Activated CD8-positive, alpha-beta memory T cell treated with anti-CD3 and anti-CD28 coated beads for 4 hours (primary cell): ENCODE measurements at places on chromosomes 4 and X.

GRCh38 chr4:45100956-45101818 is 374.8 kb upstream of the GNPDA2 start:
- DNase-seq = no peak

DNA sequence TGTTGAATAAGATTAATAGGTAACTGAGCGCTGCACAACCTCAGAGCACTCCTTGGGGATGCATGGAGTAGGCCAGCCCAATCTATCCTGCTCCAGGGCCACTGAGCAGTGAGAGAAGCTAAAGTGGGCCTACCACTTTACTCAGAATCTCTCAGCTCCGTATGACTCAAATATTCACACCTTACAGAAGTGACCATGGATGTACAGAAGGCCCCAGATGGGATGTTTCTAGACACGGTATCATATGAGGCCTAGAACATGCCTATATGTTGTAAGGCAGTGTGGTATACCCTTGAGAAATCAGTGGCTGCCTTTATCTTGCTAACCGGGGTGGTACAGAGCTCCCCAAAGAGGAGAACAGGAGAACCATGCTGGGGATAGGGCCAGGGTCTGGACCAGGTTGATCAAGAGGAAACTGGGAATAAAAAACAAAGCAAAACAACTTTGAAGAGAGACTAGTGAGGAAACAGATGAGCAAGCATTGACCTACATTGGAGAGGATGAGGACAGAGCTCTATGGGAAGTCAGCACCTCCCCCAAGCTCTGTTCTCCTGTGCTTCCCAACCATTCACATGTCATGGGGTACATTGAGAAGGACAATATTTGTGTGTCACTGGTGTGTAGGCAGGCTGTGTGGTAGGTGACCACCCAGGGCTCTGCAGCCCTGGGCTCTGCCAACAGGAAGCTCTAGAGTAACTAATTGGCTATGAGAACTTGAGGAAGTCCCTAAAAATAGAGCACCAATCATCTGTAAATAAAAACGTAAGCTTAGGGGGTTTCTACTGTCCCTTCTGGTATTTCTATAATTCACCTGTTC is 31.4 kb downstream of the HOPX start:
- DNase-seq = no peak

DNA sequence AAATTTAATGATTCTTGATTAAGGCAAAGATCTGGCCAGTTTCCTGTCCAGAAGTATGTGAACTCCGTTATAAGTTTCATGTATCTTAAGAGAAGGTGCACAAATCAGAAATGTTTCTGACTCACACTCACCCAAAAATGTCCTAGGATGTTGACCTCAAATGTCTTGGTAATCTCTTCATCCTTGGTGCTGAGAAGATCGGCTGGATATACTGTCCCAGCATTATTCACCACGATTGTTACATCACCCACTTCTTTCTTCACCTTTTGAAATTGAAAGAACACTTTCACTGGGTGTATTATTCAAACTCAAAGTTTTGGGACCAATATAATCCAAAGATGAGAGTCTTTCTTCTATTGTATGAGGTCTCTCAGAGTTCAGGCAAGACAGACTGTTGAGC is 5.7 kb downstream of the HSD17B13 start:
- no peak for DNase-seq

DNA sequence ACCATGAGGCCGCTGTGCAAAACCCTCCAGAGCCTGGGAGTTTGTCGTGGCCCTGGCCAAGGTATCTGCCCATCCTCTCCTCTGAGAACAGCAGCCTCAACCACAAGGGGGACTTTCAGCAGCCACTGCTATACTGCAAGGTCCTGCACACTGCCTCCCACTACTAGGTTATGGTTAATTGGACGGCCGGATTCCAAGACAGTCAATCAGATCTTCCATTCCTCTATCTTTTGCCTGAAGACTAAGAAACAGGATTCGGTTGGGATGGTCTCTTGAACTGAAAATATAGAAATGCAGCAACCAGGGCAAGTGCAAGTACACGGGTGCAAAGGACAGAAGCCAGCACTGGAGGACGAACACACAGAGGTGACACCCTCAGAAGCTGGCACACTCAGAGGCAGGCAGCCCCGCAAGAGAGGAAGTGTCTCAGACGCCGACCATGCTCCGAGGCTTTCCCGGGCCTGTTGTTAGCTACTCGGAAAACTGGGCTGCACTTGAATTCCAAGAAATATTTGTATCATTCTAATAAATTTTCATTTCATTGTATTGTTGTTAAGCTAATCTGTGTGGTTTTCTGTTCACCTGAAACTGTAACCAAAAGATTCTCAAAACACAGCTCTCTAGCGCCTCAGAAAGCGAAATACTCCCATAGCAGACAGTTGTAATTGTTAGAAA is 63.3 kb downstream of the AFAP1 start:
- DNase-seq = peak; percentile 27

DNA sequence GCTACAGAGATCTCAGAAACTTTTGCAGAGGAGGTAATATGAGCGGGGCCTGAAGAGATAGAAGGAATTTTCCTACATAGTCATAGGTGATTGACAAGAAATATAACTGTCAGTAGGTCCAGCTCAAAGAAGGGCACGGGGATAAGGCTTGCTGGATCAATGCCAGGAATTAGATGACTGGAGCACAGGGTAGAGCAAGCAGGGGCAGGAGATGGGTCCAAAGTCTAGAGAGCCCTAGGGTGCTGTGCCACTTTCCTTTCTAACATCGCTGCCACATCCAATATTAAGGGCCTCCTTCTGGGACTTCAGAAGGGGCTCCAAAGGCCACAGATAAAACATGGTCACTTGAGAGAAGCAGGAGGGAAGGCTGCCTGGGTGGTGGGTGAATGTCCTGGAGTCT is 402.2 kb downstream of the MID1IP1 start:
- DNase-seq = no peak

GRCh38 chr4:117421706-117422105 is 336.3 kb upstream of the TRAM1L1 start:
- no peak for DNase-seq

DNA sequence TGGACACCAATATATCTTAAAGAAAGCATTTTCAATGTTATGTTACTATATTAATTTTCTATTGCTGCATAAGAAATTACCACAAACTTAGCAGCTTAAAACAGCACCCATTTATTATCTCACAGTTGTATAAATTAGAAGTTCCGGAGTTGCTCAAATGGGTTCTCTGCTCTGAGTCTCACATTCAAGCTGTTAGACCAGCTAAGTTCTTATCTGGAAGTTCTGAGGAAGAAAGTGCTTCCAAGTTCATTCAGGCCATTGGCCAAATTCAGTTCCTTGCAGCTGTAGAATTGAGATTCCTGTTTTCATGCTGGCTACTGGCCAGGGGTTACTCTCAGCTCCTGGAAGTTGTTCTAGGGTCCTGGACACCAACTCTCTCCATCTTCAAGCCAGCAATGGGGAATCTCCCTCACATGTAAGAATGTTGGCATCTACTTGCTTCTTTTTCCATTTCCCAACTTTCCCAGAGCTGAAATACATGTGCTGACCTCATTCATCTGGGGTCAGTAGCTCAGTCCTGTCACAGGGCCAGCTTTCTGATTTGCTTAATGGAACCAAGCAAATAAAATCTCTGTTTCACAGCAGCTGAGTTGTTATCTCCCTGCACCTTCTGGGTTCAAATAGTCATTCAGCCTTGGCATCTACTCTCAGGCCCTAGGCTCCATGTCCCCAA is 99.6 kb upstream of the INTU start:
- DNase-seq = no peak

GRCh38 chr4:69032847-69033638 is 63.2 kb upstream of the UGT2B7 start:
- DNase-seq = no peak

DNA sequence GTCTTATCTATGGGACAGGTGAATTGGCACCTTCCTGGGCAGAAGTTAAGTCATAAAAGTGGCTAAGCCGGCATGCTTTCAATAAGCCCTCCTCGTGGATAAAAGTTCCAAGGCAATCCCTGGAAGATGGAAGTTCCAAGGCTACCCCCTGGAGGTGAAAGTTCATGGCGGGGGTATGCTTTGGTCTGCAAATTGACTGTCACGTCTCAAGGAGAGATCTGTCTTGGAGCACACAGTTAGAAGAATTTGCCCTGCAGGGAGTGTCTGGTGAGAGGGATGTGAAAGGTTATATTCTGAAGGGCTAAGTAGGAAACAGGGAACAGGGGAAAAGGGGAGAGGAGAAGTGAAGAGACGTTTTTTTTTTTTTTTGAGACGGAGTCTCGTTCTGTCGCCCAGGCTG is 26.2 kb upstream of the GPR173 start:
- no peak for DNase-seq

DNA sequence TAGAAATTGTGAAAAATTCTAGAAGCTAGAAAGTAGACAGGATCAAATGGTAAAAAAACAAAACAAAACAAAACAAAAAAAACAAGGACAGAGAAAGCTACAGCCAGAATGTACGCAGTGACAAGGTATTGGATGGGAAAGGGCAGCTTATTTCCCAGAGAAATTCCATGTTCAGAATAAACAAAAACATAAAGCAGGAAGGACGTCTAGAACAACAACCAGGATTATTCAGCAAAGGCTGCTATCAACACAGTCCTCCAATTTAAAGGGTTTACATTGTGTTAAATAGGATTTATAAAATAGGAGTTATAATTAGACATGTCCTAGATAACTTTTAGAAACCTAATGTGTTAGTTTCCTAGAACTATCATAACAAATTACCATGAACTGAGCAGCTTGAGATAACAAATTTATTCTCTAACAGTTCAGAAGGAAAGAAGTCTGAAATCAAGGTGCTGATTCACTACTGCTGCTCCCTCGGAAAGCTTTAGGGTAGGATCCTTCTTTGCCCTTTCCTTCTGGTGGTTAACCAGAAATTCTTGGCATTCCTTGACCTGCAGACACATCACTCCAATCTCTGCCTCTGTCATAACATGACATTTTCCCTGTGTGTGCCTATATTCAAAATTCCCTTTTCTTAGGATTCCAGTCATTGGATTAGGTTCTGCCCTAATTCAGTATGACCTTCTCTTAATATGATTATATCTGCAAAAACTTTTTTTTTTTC is 175.6 kb downstream of the SNCA start:
- DNase-seq = no peak

DNA sequence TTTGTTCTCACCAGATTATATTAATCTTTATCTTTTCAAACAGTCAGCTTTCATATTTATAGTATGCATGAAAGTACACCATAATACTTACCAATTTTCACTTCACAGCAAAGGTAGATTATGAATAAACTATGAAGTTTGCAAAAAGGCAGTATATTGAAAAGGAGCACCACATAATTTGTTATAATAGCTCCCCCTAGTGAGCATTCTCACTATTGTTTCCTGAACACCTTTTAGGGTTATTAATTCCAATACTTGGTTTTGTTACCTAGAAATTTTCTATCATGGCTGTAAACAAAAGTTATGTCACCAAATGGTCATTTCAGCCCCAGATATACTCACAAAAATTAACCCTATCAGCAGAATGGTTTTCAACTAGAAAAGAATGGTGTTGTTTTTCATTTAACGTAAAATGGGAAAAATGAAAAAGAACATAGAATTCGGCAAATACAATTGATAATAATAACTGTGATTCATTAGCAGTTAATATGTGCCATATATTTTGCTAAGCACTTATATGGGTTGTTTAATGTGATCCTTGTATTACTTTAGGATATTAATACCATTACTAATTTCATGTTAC is 30.2 kb upstream of the NKX6-1 start:
- DNase-seq = no peak

DNA sequence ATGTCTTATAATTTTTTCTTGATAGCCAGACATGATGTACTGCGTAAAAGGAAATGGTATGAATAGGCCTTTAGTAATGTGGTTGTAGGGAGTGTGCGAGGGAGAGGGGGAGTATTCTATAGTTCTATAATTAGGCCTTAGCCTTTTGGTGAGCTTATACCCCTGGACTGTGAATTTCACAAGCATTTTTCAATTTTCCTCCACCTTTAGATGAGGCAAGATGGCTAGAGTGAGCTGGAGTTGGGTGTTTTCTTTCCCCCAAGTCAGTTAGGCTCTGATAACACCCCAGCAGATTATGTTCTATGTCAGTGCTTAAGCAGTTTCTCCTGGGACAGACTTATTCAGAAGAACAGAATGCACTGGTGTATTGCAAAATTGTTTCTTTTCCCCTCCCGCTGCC is 210.2 kb upstream of the NPY2R start:
- no peak for DNase-seq

- no peak for DNase-seq
These were observed 487.3 kb downstream of the MID1IP1 start for GRCh38 chrX:39288592-39288991.

DNA sequence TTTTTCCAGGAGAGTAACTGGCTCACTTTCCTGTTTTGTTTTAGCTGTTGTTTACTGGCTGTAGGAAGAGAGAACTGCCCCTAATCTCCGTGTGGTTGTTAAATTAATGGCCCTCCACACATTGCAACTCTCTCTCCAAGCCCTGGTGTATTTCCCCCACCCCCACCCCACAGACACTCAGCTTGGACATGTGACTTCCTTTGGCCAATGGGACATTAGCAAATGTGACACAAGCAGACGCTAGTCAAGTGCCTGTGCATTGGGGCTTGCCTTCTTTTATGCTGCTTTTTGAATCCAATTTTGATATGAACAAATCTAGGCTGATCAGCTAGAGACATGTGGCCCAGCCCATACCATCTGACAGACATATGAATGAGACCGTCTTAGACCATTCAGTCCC is 59.6 kb upstream of the TAB3 start:
- no peak for DNase-seq

DNA sequence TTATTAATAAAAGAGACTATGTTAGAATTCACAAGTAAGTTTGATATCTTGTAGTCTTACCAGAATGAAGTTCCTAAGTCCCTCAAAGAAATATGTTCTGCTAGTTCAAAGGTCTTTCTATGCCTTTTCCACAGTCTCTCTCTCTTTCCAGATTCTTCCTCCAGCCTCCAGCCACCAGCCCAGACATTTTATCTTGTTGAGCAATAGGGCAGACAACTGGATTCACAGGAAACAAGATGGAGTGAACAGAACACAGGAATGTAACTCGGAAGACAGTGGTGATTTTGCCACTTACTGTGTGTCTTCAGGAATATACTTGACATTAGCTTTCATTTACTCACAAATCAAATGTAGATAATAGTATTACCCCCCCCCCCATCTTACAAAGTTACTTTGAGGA is 17.1 kb upstream of the CPEB2 start:
- no peak for DNase-seq

DNA sequence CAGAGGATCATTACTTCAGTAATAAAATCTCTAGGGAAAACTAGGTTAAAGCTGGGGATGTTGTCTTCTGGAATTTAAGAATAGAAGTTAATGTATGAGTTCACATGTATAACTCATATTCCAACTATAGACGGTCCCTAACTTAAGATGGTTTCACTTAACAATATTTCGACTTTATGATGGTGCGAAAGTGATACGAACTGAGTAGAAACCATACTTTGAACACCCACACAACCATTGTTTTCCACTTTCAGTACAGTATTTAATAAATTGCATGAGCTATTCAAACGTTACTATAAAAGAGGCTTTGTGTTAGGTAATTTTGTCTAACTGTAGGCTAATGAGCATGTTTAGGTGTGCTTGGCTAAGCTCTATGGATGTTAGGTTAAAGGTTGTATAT is 38.7 kb downstream of the CCSER1 start:
- DNase-seq = no peak
